Activated CD4-positive, alpha-beta T cell treated with anti-CD3 and anti-CD28 coated beads for 48 hours (primary cell): ENCODE measurements at places on chromosomes 5 and 9.
A peak's percentile ranks its signal among the peaks of the same experiment; 100 is the strongest.

DNA sequence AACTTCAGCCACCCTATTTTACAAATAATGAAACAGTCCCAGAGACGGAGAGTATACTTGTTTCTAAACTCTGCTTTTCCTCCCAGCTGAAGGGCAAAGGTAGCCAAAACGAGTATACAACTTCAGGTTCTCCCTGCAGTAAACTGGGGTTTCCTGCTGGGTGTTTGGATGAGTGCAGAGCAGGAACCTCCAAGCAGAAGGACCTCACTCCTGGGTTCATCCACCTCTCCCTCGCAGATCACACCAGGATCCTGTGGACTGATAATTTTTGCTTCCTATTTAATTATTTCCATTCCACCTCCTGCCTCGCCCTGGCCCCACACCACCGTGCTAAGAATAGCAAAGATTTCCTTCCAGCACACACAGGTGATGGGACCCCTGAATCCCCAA lies 2.0 kb upstream of the FOXB2 start:
- DNase-seq = no peak

- DNase-seq = no peak
Measured at GRCh38 chr9:96087669-96088299, 212.3 kb downstream of the ERCC6L2 start.

GRCh38 chr9:136140966-136141365 lies 22.3 kb upstream of the TMEM250 start:
- no peak for DNase-seq

- no peak for DNase-seq
Measured at GRCh38 chr9:122797316-122798063, 2.4 kb upstream of the OR1K1 start.

DNA sequence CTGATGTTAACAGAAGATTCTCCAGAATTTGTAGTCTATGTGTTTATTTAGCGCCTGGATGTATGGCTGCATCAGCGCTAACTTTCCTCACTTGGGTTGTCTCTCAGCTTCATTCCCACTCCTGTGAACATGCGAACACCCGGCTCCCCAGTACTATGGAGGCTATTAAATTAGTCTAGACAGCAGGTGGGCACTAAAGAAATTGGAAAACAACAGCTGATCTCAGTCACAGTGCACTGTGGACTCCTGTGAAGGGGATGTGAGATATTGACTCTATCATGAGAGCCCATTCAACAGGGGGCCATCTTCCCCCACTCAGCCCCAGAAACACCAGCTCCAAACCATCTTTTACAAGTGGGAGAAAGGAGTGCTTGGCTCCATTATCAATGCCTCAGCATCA lies 471.0 kb downstream of the KDM4C start:
- DNase-seq = no peak

DNA sequence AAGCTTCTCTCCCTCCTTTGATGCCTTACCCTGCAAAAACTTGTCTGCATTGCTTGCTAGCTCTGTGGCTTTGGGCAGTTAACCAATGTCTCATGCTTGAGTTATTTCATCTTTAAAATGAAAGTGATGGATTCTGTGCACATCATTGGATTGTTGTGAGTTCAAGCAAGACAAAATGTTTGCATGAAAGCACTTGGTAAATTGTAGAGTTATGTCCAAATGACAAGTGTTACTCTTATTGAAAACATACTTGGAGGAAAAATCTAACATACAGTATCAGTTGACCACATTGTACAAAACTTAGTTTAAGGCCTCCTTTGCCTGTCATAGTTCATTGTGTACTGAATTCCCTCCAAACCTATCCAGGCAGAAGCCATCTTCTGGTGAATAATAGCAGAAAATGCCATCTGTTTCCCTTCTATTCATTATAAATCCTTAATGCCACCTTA lies 30.0 kb downstream of the TGFBR1 start:
- DNase-seq = no peak

DNA sequence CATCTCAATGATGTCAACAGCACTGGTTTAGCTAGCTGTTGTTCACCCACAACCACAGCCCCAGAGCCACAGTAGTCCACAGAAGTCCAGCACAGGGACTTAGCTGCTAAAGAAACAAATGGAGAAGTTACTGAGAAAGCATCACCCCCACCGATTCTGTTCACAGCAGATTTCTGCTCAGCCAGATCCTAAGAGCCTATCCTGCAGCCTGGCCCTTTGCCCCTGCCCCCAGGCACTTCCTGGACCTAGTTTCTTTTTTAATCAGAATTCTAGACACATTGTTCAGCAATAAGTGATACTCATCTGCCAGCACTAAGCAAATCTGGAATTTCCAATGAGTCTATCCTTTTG lies 7.4 kb downstream of the B4GALT1 start:
- peak; percentile 75 for DNase-seq

- no peak for DNase-seq
Measured at GRCh38 chr5:89480406-89481007, 597.5 kb upstream of the MEF2C start.

DNA sequence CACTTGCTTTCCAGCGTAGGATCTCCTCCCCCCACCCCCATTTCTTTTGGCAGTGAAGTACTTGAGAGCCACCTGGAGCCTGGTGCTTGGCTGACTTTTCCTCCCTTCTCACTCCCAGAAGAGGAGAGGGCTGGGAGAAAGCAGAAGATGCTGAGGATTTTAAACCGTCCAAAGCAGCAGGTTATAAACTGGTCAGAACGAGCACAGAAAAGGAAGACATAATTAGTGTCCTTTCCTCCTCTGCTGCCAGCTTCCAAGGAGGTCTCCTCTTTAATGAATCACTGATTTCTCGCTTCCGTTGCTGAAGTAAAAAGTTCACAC lies 563 bp upstream of the FGF10 start:
- no peak for DNase-seq

GRCh38 chr9:93186215-93186945 lies 2.4 kb downstream of the WNK2 start:
- no peak for DNase-seq

- DNase-seq = no peak
Measured at GRCh38 chr5:166166071-166166470, 2125.4 kb upstream of the WWC1 start.

- DNase-seq = no peak
Measured at GRCh38 chr9:123763910-123764588, 165.9 kb downstream of the DENND1A start.

GRCh38 chr5:140146523-140146842 lies 20.7 kb downstream of the IGIP start:
- DNase-seq = no peak

- DNase-seq = peak; percentile 55
Measured at GRCh38 chr9:105694848-105695581, 674 bp downstream of the TMEM38B start.

DNA sequence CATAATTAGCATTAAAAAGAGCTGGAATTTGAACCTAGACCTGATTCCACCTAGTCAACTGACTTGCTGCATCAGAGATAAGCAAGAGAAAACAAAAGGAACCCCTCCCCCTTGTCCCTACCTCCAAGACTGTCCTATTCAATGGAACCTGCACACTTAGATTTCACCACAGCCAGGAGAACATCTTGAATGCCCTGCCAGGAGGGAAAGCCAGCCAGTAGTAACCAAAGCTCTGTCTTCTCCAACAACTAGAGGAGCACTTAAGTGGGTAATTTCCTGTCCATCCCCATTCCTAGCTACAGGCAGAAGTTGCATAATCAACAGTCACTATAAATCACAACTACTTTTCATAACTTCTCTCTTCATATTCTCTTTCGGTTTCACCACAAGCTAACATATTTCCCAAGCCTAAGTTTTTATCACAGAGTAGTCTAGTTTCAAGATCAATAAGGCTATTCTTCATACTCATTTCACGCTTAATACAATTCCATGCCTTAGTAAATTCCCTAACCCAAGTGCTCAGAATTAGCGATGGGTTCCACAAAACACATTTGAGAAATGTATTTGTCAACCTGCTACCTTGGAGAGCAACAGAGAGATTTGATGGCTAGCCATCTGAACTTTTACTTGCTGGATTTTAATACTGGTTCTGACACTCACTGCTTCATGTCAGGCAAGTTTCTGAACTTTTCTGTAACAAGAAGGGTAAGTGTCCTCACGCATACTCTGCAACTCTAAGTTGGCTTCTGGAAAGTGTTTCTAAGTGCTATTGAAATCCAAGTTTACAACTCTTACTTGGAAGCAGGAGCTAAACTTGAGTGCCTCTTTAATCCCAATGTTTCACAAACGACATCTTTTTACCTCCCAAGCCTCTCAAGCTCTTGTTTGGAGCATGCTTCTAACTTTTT lies 2.0 kb downstream of the DENND1A start:
- DNase-seq = no peak

DNA sequence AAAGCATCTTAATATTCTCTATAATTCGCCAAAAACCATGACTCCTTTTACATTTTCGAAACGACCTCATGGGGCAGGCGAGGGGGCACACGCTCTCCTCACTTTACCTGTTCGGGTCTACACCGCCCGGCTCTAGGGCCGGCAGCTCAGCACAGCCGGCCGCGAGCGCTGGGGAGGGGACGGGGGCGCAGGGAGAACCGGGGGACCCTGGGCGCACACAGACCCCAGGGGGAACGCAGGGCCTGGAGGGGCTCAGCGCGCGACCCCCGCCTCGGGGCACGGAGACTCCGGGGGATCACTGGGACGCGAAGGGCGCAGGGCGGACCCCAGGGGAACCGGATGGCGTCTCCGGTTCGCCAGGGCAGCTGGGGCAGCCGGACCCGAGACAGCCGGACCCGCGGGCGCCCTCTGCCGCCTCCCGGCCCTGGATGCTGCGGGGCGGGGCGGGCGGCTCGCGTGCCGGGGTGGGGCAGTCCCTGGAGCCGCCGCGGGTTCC lies at the start of gene AHRR:
AHRR (plus strand) TSS at position 485 of the 496 bp plus-strand sequence. CDS start 22,189 bp downstream, outside the sequence.
- peak; percentile 66 for DNase-seq

GRCh38 chr5:155056644-155057269 lies 43.2 kb downstream of the KIF4B start:
- no peak for DNase-seq

DNA sequence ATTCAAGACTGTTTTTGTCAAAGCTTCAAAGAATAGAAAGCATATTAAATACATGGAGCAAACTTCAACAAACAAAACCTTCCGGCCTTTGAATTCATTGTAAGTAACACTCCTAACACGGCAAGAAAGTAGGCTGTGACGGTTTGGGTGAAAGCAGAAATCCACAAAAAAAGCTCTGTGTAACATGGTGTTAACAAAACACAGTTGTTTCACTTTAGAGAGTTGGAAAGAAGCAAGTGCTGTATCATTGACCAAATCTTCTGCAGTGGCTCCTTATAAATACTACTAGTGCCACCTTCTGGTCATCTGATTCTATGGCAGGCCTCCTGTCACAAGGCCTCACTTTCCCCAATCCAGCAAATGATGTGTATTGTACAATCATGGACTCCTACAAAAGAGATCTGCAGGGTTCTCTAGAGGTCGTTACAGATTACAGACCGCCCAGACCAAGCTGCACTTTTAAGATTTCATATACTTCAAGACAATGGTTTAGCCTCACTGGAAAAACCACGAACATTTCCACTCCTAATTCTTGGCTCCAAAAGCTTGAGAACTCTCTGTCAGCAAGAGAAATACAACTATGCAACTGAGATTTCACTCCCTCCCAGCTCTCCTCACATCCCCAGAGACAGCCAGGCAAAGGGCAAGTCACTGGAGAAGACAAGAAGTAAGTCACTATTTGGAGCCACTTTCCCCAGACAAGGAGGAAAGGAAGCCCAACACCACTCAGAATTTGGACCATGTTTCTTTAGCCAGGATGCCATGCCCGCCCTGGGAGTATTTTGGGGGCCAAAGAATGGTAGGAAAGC lies 196.2 kb downstream of the DTWD2 start:
- peak; percentile 15 for DNase-seq

GRCh38 chr5:136455409-136455808 lies 90.1 kb upstream of the TRPC7 start:
- no peak for DNase-seq

GRCh38 chr5:26828294-26828693 lies 210.1 kb downstream of the CDH9 start:
- DNase-seq = no peak

- no peak for DNase-seq
Measured at GRCh38 chr5:66812291-66812690, 216.1 kb downstream of the MAST4 start.

DNA sequence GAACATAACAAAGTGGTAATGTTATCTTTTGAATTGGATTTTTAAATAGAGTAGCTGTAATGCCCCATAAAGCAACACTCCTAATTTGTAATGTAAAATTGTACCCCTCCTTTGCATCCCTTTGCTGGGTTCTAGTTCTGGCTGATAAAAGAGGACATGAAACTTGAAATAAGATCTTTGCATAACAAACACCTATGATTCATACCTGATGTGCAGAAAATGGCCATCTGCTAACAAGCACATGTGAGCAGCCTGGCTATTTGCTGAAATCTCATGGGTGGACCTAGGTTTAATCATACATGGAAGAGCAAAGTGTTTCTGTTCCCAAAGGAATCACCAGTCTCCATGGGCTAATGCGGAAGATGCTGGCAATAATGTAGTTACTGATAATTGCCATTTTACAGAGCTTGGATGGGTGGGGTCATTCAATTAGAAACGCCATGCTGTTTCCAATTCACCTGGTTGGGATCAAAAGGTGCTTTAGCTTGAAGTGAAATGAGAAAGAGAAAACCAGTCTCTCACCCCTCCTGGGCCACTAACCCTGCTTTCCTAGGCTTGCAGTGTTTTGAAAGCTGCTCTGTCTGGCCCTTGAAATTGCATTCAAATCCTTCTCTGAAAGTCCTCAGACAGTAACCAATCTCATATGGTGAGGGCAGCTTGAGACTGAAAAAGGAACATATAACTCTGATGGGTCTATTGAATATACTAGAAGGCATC lies 585.1 kb downstream of the TLE4 start:
- no peak for DNase-seq

- no peak for DNase-seq
Measured at GRCh38 chr5:1292139-1292538, 2.7 kb downstream of the TERT start.
